Germinal center (tissue), 1 donor: ENCODE measurements at places on chromosomes 1 and 21.

- no peak for DNase-seq
Measured at GRCh38 chr1:98130408-98130807, 209.6 kb upstream of the DPYD start.

GRCh38 chr1:2133879-2134215 lies 60.7 kb downstream of the FAAP20 start:
- no peak for DNase-seq

DNA sequence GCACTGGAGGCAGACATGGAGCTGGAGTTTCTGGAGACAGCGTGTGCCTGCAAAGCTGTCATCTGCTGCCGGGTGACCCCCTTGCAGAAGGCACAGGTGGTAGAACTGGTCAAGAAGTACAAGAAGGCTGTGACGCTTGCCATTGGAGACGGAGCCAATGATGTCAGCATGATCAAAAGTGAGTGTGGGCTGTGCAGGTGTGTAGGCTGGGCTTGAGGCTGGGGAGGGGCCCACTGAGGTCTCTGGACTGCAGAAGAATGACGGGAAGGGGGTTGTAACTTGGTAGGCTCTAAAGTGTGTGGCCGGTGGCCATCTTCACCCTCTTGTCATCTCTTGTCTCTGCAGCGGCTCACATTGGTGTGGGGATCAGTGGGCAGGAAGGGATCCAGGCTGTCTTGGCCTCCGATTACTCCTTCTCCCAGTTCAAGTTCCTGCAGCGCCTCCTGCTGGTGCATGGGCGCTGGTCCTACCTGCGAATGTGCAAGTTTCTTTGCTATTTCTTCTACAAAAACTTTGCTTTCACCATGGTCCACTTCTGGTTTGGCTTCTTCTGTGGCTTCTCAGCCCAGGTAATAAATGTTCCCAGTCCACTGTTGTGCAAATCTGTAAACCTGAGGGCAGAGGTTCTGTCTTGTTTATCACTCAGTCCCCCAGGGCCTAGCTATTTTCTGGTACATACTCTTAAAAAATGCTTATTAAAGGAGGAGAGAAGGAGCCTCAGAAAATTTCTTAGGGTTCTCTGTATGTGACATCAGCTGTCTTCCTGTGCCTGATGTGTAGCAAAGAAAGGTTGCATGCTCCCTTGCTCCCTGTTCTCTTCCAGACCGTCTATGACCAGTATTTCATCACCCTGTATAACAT lies 19.9 kb downstream of the ATP8B2 start:
- no peak for DNase-seq

DNA sequence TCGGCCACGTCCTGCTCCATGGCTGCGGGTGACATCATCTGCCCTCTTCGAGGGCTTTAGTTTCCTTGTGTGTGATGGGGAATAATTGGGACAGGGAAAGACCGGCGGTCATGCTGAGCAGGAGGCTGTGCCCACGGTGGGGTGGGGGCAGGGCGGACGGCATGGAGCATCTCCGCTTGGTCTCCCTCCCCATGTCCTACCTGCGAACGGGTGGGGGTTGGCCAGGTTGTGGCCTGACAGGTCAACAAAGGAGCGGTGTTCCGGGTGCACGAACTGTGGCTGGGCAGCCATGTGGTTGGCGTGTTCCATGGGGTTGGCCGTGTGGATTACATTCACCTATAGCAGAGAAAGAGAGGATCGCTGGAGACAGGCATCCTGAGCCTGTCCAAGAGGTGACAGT lies 80.0 kb downstream of the PIK3CD start:
- DNase-seq = no peak

DNA sequence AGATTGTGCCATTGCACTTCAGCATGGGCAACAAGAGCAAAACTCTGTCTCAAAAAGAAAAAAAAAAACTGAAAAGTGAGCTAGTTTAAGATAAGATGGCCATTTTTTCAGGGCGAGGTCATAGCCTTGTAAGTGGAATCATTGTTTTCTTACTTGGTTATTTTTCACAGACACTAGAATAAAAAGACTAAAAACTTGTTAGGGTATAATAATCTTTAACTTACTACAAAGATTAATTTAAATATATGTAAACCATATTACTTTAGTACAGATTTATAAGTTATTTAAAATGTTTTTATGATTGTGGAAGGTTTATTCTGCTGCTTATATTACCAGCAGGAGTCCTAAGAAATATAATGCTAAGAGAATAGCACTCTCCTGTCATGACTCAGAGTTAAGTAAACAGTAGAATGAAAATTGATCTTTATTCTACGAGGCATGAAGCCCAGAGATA lies 23.5 kb downstream of the ANGPTL1 start:
- DNase-seq = no peak

- DNase-seq = no peak
Measured at GRCh38 chr1:87117761-87118368, 203.4 kb downstream of the HS2ST1 start.

DNA sequence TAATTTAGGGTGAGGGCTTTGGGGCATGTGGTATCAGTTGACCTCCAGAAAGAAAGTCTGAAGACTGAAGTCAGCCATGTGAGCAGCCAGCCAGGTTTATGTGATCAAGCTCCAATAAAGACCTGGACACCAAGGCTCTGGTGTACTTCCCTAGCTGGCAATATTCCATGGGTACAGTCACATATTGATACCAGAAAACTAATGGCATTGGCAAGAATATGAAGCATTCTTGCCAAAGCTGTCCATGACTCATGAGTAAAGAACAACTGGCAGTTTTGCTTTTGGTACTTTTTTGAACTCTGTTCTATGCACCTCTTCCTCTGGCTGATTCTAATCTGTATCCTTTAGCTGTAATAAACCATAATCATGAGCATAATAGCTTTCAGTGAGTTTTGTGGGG lies 415.3 kb upstream of the CAMK1G start:
- no peak for DNase-seq

DNA sequence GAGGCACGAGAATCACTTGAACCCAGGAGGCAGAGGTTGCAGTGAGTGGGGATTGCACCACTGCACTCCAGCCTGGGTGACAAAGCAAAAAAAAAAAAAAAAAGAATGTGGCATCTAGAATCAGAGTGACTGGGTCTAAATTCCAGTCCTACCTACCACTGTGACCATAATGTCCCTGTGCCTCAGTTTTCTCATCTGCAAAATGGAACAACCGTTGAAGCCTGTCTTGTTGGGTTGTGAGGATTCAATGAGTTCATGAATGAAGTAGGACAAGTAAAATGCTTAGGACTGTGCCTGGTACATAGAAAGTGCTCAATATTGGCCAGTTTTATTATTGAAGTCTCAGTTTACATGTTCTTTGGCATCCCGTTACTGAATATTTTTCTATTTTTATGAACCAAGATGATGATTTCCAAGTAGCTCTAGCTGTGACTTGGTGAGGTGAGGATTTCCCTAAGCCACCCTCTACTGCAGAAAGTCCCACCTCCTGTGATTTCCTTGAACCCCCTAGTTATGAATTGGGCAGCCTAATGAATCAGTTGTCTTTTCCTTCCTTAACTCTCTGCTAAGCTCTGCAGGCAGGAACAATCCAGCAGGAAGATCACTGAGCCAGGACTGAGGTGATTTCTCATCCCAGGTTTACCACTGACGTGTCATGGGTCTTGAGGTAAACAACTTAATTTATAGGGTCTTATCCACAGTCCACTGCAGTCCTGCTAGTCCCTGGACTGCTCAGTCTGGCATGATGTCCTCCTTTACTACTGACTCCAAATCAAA lies 18.9 kb upstream of the MEAF6 start:
- no peak for DNase-seq

DNA sequence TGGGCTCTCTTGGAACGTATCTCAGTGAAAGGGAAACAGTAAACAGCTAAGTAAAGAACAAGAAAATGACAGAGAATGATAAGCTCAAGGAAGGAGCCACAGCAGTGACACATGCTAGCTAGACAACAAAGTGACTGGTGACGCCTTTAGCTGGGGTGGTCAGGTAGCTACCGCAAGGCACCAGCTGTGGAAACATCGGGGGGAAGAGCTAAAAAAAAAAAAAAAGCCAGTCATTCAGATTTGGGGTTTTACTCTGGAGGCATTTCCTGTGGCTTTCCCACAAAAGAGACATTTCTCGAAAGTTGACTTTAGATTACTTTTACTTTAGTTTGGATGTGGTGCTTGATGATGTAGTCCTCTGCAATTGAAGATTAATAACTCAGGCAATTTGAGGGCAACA lies 2.1 kb downstream of the FHAD1 start:
- no peak for DNase-seq

DNA sequence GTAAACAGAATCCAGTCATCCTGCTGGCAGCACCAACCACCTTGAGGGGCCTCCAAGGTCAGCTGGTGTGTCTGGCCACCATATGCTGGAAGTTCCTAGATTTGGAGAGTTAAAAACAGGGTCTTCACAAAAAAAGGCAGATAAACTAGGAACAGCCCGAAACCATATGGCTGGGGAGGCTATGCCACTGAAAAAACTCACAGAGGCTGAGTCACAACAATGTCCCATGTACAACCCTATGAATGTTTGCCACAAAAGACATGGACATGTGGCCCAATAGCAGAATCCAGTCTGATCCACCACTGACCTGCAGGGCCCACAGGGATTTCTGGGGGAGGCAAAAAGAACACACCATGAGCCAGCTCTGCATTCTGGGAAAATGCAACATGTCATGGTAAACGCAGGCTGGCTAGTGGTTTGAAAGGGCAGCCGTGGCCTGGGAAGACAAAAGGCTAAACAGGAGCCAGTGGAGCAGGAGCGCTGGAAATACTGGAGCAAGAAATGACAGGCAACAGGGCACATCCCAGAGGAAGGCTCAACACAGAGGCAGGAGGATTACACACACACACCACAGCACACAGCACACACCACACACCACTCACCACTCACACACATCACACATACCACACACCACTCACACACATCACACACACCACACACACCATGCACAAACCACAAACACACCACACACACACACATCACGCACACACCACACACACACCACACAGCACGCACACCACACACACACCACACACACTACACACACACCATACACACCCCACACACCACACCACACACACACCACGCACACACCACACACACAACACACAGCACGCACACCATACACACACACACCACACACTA lies 55.4 kb downstream of the HSF2BP start:
- no peak for DNase-seq

DNA sequence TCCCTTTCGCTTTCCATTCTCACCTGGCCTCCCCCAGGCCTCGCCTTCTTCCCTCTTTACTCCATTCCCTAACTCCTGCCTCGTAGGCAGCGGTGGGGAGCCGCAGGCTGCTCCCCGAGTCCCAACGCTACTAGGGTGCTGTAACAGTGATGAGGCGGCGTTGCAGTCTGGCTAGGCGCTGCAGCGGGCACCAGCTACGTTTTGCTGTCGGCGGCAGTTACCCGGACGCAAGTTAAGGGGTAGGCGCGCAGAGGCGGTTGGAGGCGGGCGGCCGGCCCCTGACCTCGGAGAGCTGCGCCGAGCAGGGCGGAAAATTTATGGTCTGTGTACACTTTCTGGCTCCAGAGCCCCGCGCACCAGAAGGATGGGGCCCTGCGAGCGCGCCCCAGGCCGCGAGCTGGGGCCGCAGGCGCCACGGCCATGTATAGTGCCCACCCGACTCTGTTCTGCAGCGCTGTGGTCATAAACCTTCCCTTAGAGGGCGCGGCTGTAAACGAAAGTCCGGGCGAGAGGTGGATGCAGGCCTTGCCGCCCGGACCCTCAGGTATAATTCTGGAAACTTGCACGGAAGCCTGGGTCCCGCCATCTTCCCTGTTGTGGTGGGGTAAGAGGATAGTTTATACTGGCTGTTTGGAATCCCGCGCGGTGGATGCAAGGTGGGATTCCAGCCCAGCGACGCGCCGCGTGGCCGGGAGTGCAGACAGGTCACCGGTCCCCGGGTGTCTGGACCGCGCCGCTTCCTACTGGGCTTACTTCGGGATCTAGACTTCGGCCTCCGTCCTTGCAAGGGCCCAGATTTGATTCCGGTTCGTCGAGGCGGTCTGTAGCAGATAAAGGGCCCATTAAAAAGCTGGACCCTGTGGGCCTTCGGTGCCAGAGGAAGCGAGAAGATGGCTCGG lies 15.0 kb downstream of the HLX start:
- no peak for DNase-seq

DNA sequence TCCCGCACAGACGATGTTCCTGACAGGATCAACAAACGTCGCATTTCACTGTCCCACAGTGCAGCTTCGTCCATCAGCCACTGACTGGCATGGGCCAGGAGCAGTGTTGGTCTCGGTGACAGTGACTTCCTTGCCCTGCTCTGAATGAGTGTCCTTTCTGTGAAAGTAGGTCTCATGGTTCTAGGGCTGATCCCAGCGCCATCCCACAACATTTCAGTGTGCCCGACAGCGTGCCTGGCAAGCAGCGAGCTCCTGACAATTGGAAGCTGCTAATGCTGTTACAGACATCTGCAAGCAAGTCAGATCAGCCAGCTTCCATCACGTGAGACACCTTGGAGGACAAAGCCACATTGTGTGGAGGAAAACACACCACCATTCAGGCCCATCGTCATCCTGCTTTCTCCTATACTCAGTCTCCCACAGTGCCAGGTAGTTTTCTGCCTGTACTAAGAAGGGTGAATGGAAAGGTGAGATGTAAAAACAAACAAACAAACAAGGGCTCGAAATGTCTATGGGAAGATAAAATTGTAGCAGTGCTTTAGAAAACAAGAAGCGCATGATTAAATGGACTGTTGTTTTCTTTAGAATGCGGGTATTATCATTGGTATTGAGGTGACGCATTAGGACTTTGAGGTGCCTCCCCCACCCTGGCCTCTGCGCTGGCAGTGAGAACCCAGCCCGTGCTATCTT lies 21.9 kb downstream of the ERRFI1 start:
- DNase-seq = no peak

GRCh38 chr1:30698401-30698981 lies 24.9 kb downstream of the MATN1 start:
- DNase-seq = no peak

DNA sequence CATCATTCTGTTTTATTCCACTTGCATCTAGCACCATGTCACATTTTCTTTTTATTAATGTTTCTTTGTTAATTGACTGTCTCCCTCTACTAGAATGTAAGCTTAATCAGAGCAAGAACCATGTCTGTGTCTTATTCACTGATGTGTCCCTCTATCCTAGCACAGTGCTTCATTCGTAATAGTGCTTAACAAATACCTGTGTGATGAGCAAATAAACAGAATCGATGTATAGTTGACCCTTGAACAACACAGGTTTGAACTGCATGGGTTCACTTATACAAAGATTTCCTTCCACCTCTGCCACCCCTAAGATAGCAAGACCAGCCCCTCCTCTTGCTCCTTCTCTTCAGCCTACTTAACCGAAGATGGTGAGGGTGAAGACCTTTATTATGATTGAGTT lies 42.9 kb upstream of the MAN1A2 start:
- DNase-seq = no peak

DNA sequence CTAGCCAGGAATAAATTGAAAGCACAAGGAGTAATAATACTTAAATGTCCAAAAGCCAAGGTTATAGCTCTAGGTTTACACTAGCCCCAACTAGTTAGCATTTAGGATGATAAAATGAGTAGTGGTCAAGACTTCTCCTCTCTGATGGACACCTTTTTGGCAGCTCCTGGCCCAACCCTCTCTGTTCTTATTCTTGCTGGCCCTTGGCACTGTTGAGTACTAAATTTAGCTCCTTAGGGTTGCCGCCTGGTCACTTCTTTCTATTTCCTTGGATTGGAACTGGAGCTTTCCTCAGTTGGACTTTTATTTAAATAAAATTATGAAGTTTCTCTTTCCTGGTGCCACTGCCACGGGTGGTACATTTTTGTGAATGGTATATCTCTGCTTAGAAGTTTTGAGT lies 28.3 kb downstream of the ARID1A start:
- no peak for DNase-seq
